ENCODE measurements at places on chromosomes 11 and 22.

GRCh38 chr11:129724866-129725265, 90.8 kb upstream of the TMEM45B start:
- no peak for DNase-seq

GRCh38 chr22:43263645-43264514, 76.9 kb upstream of the TTLL12 start:
- DNase-seq = peak; percentile 81

GRCh38 chr11:103109818-103110388, 677 bp downstream of the DYNC2H1 start:
- DNase-seq = no peak

DNA sequence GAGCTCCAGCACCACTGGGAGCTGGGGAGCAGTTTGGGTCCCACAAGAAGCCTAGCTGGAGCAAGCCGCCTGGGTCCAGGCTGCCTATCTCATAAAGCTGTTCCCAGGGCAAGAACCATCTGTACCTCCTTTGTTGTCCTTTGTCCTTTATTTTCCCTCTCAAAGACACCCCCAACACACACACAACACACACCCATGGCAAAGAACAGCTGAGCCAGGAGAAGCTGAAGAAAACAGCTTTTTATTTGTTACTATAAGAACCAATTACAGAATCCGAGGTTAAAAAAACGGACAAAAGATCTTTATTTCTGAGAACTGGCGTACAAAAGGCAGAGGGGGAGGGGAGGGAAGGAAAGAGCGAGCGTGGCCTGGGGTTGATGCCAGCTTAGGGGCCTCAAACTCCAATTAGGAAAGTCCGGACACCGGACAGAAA, 1.7 kb upstream of the TUT1 start:
- DNase-seq = no peak

- no peak for DNase-seq
Observed at GRCh38 chr22:49431551-49431950, 396.1 kb downstream of the BRD1 start.

GRCh38 chr11:86706338-86707131, 34.1 kb upstream of the ME3 start:
- DNase-seq = no peak

DNA sequence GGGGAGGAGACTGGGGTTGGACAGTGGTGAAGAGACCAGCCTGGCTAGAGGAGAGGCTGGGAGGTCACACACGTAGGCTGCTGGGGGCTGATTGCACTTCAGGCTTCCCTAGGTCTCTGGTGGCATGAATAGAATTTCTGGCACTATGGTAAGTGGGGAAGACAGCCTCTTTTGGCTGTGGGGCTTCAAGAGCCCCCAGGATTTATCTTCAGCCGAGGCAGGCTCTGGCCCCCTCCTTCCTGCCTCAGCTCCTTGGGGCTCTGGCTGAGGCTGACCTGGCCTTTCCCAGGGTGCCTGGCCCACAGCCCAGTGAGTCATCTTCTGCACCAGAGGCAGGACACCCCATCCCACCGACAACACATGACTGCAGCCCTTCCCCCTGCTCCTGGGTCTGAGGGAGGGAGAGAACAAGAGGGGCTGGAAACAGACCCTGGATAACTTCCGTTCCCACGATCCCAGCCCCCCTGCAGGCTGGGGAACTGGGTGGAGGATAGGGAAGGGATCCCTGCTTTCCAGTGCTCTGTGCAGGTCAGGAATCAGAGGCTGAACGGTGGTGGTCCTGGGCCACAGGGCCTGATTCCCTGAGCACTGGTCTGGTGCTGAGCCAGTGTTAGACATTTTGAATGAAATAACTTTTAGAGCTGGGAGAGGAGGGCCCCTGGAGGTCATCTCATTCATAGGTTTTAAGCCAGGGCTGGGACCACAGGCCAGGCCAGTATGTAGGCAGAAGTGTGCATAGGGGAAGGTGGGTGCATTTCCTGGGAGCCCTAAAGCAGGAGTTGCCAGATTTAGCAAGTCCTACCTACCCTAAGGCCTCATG, 26.5 kb downstream of the ARHGEF17 start:
- no peak for DNase-seq

GRCh38 chr11:70625051-70625450, 226.7 kb downstream of the CTTN start:
- DNase-seq = no peak

GRCh38 chr22:43502306-43502874, 90.6 kb downstream of the MPPED1 start:
- no peak for DNase-seq

GRCh38 chr11:64095949-64096348, 60.2 kb downstream of the FLRT1 start:
- no peak for DNase-seq

DNA sequence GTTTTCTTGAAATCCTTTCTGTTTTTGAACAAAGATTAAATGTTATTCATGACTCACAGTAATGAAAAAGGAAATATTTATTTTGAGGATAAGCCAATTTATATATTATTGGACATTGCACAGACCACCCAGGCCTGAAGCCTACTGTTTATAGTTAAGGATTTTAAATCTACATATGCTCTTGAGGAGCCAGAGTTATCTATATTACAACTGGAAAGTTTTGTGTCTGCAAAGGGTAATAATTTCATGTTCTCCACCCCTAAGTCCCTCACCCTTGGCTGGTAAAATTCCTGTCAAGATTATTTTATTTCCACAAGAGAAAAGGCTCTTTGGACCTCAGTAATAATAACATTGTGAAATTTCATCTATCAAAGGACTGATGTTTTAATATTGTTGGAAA, 228.2 kb downstream of the TMEM135 start:
- DNase-seq = no peak

DNA sequence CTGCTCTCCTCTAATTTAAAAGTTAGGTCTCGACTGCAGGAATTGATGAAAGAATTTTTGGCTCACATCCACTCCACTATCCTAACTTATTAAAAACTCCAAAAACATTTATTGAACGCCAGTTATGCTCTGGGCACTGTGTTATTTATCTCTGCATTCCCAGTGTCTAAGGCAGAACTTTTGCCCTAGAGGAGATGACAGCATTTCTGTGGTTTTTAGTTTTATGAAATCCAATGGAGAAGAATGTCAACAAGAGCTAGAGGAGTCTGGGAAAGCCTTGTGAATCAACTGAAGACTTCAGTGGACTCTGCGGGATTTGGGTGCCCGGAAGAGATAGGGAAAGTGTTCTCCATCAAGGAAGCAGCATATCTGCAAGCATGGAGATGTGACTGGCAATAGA, 217.0 kb upstream of the PGR start:
- no peak for DNase-seq

GRCh38 chr11:44097821-44098220, 2.3 kb downstream of the EXT2 start:
- no peak for DNase-seq

DNA sequence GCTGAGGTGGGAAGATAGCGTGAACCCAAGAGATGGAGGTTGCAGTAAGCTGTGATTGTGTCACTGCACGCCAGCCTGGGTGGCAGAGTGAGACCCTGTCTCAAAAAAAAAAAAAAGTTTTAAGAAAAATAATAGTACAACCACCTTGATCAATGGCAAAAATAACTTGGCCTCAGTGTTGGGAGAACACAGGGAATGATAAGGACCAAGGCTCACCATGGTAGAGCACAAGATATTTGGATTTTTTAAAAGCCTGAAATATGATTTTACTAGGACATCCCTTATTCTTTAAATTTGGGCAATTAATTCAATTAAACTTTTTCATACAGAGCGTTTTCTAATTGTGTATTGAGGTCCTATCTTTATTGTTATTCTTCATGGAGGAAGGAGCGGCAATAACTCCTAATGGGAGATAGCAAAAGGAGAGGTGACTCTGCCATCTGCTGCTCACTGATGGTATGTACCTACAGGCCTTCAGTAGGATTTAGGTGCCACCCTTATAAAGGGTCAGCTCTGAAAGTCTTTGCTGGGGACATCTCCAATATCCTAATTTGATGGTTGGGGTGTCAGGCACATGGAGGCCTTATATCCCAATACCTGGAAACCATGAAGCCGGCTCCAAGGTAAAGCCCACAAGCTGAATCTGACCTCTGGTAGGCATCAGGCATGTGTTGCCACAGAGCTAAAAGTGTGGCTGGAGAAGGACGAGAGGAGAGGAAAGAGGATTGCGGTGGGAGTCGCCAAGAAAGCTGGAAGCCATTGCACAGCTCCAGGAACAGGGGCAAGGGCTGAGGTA, 21.9 kb upstream of the POLD3 start:
- no peak for DNase-seq

DNA sequence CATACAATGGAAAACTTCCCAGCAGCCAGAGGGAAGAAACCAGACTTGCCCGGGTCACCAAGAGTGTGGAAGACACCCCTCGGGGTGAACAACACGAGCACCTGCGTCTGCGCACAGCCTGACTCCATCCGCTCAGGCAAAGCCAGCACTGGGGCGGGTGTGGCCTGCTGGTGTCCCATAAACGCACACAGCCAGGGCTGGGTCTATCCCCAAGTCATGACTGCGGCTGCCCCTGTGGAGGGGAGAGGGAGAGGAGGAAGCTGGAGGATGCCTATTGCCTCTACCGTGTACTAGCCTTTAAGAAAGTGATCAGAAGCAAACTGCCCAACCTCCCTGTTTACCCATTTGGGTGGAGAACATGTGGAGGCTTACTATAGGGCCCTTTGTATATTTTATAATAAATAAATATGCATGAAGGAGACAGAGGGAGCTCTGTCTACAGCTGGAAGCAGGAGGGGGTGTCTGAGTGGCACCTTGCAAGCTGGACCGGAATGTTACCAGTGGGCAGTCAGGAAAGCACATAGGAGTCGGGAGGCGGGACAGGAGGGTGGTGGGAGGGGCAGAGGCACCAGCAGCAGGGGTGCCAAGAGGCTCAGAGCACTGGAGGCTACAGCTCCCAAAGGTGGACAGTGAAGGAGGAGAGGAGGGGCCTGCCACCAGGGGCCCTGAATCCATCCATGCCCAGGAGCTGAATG, 79.6 kb downstream of the PHF21B start:
- DNase-seq = no peak

GRCh38 chr11:28529046-28529445, 420.9 kb downstream of the METTL15 start:
- DNase-seq = no peak

GRCh38 chr11:1701091-1701807, 4.3 kb downstream of the KRTAP5-6 start:
- no peak for DNase-seq

DNA sequence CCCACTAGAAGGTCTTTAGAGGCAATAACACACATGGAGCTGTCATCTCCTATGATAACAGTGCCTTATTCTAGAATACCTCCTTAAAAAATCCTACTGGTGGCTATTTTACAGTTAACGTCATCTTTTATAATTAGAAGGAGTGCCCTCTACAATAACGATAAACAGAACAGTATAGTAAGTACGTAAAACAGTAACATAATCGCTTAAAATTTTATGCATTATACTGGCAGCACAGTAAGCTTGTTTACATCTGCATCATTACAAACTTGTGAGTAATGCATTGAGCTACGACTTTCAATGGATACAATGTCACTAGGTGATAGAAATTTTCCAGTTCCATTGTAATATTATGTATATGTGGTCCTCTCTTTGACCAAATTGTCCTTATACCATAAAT, 24.3 kb upstream of the OR8D2 start:
- no peak for DNase-seq

- DNase-seq = no peak
Observed at GRCh38 chr22:26550498-26551033, 38.3 kb upstream of the TFIP11 start.

GRCh38 chr11:87523276-87523675, 485.5 kb downstream of the TMEM135 start:
- DNase-seq = no peak

GRCh38 chr11:102017026-102017425, 30.2 kb upstream of the CFAP300 start:
- DNase-seq = no peak

GRCh38 chr22:40967111-40967760, 16.1 kb downstream of the RBX1 start:
- DNase-seq = no peak

Measured in activated T-cell treated with anti-CD3 and anti-CD28 coated beads, Interleukin-2, amount 50 U/mL, for 4 hours (primary cell).